Gastroesophageal sphincter (tissue), 4 donors: ENCODE measurements at places on chromosomes 3 and 15. TPM values are rescaled to one million over a fixed set of nuclear protein-coding genes. Genes with fewer than 3 reads are reported as not detected.

CHRM5 gene
- total RNA-seq: not detected

SLC24A5 gene
- not detected for total RNA-seq

MORF4L1 gene
- total RNA-seq: 347 TPM

TF gene
- total RNA-seq: 0.78 TPM

PCLAF gene
- 2.4 TPM for total RNA-seq

PRKAR2A gene
- 44.6 TPM for total RNA-seq

VIPR1 gene
- total RNA-seq: 4.9 TPM

EMC7 gene
- 49.2 TPM for total RNA-seq

P2RY1 gene
- total RNA-seq: 2.7 TPM

STAC gene
- total RNA-seq: 11.6 TPM

GPR149 gene
- not detected for total RNA-seq

ERICH6 gene
- not detected for total RNA-seq

TMEM202 gene
- total RNA-seq: not detected

CPNE9 gene
- not detected for total RNA-seq

GPR15 gene
- not detected for total RNA-seq

B3GNT5 gene
- 9.2 TPM for total RNA-seq

CNOT10 gene
- total RNA-seq: 12.7 TPM

CIDEC gene
- 12.4 TPM for total RNA-seq

SLCO2A1 gene
- total RNA-seq: 7.8 TPM

TLR9 gene
- total RNA-seq: not detected

ACKR2 gene
- total RNA-seq: 6.9 TPM

GOLGA8K gene
- total RNA-seq: not detected

PLCH1 gene
- 0.16 TPM for total RNA-seq

TMOD3 gene
- 21.5 TPM for total RNA-seq

RBP2 gene
- total RNA-seq: not detected

PIGX gene
- total RNA-seq: 33.8 TPM

ISL2 gene
- total RNA-seq: 3.8 TPM

TSEN2 gene
- total RNA-seq: 19.4 TPM

WNT7A gene
- total RNA-seq: 0.77 TPM

CLDN18 gene
- total RNA-seq: not detected

IL17RE gene
- 0.78 TPM for total RNA-seq

SPINK8 gene
- not detected for total RNA-seq

TMEM207 gene
- total RNA-seq: not detected

CD200R1 gene
- total RNA-seq: 4.9 TPM

SENP5 gene
- 47.0 TPM for total RNA-seq

SEC62 gene
- total RNA-seq: 88.8 TPM

GOLGA6D gene
- not detected for total RNA-seq

SEMA7A gene
- 2.7 TPM for total RNA-seq

VPS13C gene
- 76.2 TPM for total RNA-seq

SOX14 gene
- total RNA-seq: not detected

RABL3 gene
- 29.2 TPM for total RNA-seq
